Endothelial cell of umbilical vein (primary cell): ENCODE measurements at places on chromosomes 7 and 10.

- no peak for DNase-seq
Measured at GRCh38 chr7:93973134-93973533, 31.0 kb downstream of the BET1 start.

GRCh38 chr10:90966146-90966545, 45.3 kb upstream of the ANKRD1 start:
- no peak for DNase-seq

DNA sequence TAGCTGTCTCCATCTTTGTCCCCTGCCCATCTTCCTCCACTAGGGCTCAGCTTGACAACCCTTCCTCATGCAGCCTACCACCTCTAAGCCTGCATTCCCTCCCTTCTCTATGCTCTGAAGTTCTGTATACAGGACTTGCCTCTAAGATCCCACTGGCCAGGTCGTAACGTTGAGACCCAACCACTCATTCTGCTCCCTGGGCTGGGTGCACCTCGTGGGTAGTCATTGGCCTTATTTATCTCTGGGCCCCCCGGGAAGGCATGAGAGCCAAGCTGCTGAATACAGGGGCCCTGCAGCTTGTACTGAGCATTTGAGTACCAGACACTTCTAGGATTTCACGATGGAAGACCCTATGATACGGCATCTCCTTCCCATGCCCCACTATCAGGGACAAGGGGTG, 31.2 kb downstream of the MYL10 start:
- DNase-seq, result no peak

GRCh38 chr7:38280707-38281106, 7.3 kb upstream of the TARP start:
- DNase-seq, result no peak

GRCh38 chr10:132223156-132223590, 36.4 kb downstream of the DPYSL4 start:
- DNase-seq, result peak; percentile 79

GRCh38 chr10:54745436-54745835, 55.6 kb downstream of the PCDH15 start:
- peak; percentile 43 for DNase-seq

DNA sequence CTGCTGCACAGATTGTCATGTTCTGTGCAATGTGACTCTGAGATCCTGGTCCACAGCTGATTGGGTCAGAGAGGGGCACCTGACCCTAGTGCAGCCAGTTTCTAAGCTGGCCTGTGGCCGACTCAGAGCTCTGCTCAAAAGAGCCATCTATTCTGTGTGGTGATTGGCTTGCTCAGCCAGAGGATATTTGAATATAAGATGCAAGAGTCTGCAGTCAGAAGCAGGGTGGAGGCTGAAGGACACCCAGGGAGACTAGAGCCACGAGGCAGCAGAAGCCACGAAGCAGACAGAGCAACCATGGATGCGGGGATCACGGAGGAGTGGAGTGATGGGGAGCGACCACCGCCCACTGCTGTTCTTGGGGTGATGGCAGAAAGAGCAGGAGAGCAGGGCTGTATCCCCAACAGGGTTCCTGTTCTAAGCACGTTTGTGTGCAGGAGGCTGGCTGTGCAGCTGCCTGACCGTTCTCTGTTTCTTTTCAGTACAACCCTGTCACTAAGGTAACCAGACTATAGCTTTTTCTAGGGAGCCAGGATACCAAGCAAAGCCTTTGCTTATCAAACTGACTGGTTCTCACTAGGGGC, 19.5 kb upstream of the RHEB start:
- DNase-seq, result no peak

DNA sequence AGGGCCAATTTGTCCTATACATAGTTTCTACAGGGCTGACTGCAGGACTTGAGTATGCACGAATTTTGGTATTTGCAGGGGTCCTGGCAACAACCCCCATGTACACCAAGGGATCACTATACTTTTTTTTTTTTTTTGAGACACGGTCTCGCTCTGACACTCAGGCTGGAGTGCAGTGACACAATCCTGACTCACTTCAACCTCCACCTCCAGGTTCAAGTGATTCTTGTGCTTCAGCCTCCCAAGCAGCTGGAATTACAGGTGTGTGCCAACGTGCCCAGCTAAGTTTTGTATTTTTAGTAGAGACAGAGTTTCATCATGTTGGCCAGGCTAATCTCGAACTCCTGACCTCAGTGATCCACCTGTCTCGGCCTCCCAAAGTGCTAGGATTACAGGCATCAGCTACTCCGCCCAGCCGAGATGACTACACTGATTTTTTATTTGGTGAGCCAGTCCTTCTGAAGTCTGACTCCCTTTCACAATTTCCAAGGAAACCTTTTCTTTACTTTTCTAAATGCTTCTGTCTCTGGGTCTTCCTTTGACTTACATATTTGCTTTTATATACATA, 19.8 kb downstream of the CFAP70 start:
- no peak for DNase-seq

DNA sequence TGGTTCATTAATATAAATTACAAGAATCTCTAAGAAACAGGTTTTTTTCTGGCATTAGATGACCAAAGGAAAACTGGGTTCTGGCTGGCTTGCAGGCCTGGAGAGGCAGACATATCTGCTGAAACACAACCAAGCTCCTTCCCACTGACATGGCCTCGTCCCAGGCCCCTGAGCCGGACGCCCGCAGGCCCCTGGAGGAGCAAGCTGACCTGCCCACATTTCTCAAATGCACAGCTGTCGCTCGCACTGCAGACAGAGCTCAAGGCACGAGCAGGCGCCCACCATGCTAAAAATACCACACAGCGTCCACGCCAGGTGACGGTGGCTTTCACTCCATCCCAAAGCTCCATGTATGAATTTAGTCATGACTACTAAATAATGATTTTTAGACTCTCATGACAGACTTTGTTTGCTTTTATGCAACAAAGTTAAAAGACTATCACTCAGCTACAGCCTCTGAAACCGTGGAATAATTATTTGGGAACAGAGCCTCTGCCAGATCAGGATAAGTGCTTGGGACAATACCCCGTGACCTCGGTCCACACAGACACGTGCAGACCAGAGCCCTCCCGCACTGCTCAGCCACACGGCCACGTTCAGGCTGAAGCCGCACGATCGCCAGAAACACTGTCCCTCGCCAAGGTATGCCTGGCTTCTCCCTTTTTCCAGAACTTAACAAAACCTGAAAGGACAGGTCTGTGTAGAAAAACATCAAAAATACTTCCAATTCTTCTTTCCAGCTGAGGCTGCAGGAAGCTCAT, 71.1 kb downstream of the DIP2C start:
- no peak for DNase-seq

DNA sequence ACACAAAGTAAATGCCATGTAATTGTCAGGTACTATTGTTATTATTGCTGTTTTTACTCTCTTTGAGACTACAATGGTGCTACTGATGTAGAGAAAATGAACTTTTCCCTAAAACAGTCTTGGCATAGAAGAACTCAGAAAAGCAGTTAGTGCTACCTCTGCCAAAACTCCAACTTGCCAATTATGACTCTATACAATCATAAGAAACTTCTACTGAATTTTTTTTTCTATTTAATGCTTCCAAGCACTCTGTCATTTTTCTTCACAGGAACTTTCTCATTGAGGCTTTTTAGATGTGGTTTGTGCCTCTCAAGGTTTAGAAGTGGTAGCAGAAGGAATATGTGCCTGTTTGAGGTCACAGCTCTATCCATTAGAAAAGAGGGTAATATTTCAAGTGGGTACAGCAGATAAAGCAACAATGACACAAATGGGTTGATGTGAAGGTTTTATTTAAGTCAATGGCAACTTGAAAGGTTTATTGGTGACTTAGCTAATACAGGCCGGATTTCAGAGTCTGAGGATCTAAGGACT, 64.0 kb upstream of the FERD3L start:
- no peak for DNase-seq

DNA sequence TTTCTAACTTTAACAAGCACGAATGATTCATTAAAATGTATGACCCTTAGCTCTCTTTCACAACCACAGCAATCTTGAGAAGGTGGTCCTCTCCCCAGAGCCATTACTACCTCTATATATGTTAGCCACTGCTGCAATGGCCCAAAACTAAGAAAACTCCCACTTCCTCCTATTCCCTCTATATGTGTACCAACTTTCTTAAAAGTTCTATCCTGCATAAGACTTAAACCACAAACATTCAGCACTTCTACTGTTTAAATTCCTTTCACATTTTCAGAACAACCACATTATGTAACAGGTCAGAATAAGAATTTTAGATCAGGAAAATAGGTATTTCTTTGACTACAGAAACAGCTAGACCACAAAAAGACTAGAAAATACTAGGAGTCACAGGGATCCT, 36.2 kb downstream of the WASL start:
- no peak for DNase-seq

DNA sequence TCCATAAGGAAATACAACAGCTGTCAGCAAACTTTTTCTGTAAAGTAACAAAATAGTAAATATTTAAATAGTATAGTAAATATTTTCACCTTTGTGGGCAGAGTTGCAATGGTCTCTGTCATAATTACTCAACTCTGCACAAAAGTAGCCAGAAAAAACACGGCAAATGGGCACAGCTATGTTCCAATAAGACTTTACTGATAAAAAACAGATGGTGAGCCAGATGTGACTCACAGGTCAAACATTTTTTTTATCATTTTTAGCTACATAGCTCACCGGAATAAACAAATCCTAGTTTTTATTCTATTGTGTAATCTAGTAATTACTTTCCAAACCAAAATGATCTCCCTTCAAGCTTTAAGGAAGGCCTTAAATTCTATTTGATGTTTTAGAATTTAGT, 55.3 kb downstream of the NCAPG2 start:
- peak; percentile 77 for DNase-seq

DNA sequence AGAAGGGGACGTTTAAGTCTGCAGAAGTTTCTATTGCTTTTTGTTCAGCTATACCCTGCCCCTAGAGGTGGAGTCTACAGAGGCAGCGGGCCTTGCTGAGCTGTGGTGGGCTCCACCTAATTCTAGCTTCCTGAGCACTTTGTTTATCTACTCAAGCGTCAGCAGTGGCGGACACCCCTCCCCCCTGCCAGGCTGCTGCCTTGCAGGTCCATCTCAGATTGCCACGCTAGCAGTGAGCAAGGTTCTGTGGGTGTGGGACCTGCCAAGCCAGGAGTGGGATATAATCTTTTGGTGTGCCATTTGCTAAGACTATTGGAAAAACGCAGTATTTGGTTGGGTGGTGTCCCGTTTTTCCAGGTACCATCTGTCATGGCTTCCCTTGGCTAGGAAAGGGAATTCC, 147.3 kb upstream of the PRPS1L1 start:
- DNase-seq, result no peak

- no peak for DNase-seq
Measured at GRCh38 chr10:1651270-1651966, 85.9 kb downstream of the ADARB2 start.

- DNase-seq, result no peak
Measured at GRCh38 chr7:33497051-33497450, 367.7 kb downstream of the BBS9 start.

- no peak for DNase-seq
Measured at GRCh38 chr10:102112210-102112817, 7.9 kb downstream of the LDB1 start.

DNA sequence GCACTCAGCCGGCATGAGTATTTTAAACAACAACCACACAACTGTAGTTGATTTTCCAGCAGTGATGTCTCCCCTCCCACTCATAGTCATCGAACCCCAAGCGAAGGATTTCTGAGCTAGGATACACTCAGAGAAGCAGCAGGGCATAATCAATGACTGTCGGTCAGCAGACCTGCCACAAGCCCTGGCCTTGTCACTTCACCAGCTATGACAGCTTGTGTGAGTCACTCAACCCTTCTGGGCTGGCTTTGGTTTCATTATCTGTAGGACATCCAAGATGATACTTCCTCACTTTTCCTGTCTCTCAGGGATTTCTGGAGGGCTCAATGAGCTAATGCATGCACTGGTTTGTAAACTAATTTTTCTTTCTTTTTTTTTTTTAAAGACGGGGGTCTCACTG, 22.0 kb upstream of the UBE3C start:
- no peak for DNase-seq

GRCh38 chr7:78571292-78571691, 772.7 kb downstream of the PHTF2 start:
- no peak for DNase-seq

GRCh38 chr10:85454386-85454785, 912.2 kb downstream of the GRID1 start:
- DNase-seq, result no peak

DNA sequence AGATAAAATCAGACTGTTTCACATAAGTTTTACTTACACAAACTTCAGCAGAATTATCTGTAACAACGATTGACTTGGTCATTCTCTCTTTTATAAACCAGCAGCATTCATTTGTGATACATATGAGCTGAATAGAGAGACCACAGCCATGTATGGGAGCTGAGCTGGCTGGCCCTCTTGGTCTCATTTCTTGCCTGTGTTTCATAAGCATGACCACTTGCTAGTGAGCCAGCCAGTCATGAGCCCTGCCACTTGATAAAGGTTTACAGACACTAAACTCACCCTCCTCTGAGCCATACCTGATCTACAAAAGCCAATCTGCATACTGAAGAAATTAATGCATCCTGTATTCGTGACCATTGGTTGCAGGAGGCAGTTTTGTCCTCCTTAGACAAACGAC, 82.1 kb downstream of the PKD1L1 start:
- DNase-seq, result no peak

- no peak for DNase-seq
Measured at GRCh38 chr7:16463520-16463919, 2.0 kb downstream of the SOSTDC1 start.

DNA sequence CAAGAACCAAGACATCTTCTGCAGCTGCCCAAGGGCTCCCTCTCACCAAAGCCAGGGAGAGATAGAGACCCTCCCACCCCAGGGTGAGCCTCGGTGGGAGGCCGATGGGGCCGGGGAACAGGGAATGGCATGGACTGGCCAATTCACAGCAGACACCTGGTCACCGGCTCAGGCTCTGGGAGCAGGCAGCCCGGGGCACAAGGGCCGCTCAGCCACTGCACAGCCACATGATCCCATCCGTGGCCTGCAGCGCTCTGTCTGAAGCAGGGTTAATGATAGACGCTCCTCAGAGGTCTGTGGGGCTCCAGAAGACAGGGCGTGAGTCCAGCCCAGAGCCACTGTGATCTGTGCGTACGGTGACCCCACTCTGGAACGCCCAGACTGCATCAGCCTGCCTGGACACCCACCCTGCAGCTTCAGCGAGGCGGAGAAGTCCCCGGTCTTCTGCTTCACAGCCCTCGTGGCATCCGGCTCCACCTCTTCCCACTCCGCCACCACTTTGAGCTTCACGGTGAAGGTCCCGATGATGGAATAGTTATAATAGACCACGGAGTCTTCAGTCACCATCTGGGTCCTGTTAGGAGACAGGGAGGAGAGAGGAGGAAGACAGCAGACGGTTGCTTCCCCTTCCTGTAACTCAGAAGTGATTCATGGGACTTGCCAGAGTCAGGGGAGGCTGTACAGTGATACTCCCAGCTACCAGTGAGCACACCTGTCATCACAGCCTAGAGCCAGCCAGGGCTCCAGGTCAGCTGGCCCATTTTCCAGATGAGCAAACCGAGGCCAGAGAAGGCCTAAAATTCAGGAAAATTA, 14.0 kb downstream of the TMEM130 start:
- no peak for DNase-seq
